ENCODE measurements at places on chromosomes 3 and 15. TPM values are rescaled to one million over a fixed set of nuclear protein-coding genes. Genes with fewer than 3 reads are reported as not detected.

GRCh38 chr3:72814308-72814707 lies 33.9 kb downstream of the SHQ1 start:
- DNase-seq, result no peak

GRCh38 chr3:66010739-66011655 lies 27.7 kb downstream of the MAGI1 start:
- no peak for DNase-seq

GRCh38 chr3:117563063-117563462 lies 853.5 kb downstream of the TUSC7 start:
- no peak for DNase-seq

GRCh38 chr15:84603630-84604379 lies 3.0 kb downstream of the ZSCAN2 start:
- no peak for DNase-seq

DNA sequence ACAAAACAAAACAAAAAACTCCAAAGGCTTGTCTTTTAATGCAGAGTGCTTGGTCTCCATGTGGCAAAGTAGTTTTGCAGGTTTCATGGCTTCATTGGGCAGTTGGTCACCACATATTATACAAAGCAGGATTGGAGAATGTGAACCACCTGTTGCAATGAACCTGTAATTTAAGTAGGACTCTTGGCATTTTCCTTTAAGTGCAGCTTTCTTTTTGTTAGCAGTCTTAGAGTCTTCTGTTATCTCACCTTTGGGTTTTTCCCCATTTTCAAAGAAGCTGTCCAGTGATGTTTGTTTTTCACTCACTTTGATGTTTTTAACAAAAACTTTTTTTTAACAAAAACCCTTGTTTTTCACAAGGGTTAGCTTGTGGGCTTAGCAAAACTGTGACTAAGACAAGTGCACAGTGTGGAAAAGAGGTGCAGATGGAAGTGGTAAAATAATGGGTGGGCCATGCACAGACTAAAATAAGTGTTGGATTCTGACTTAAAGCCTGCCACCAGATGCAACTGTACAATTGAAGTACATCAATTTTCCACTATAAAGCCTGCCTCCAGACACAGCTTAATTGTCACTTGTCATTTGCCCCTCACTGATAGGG lies 2.9 kb upstream of the PLSCR1 start:
- DNase-seq, result no peak

- no peak for DNase-seq
Observed at GRCh38 chr15:74977599-74977998, 17.8 kb upstream of the SCAMP5 start.

DNA sequence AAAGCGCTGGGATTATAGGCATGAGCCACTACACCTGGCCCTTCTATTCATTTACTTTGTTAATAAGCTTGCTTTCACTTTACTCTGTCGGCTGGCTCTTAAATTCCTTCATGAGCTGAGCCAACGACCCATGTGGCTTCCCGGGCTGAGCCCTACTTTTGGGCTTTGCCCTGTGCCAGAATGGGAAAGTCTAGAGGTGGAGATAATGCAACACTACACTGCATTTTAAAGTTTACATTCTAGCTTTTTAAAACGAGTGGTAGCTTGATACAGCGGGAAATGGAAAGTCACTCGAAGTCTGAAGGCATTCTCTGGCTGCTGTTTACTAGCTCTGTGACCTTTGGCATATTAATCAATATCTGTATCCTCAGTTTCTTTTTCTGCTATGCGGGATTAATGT lies 49.0 kb upstream of the ZNF280D start:
- DNase-seq, result no peak

- DNase-seq, result no peak
Observed at GRCh38 chr3:150840802-150841515, 64.3 kb downstream of the MINDY4B start.

GRCh38 chr3:48624767-48625166 lies 3.2 kb upstream of the TMEM89 start:
- DNase-seq, result no peak

DNA sequence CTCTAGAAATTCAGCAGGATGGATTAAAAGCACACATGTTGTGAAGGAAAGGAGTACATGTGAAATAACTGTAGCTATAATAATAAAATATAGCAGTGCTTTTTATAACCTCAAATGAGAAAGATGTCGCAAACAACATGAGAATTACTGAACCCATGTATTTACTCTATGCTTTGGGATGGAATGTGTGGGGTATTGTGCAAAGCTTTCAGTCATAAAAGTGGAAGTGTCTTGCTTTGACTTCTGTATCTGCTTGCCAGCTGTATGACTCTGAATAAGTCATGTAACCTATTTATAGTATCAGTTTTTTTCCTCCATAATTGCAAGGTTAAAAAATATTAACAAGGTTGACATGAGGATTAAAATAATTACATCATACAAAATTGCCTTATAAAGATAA lies 519.3 kb upstream of the CADM2 start:
- no peak for DNase-seq

- DNase-seq, result no peak
Observed at GRCh38 chr3:65144791-65145351, 457.1 kb upstream of the ADAMTS9 start.

- no peak for DNase-seq
Observed at GRCh38 chr3:142934128-142934886, 29.2 kb downstream of the PAQR9 start.

- DNase-seq, result no peak
Observed at GRCh38 chr15:58393241-58393662, 38.5 kb upstream of the LIPC start.

DNA sequence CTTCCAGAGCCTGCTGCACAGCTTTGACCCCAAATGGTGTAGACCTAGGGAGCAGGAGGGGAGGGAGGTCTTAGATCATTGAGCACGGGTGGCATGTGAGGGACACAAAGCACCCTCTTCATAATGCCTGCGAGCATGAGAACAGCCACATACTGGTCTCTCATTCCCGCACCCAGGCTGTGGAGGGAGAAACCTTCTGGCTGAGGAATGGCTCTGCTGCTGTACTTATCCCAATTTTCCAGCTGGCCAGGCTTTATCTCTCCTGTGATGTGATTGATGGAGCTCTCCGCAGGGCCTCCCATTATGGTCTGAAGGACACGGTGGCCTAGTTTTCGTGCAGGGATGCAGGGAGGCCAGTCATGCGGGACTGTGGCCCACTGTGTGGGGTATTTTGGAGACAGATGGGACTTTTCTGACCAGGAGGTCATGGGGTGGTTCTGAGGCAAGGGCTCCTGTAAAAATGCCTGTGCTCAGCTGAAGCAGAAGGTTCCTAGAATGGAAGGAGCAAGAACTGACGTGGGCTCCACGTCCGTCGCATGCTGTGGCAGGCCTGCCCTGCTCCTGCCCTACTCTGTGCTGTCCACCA lies 251.5 kb downstream of the PLCL2 start:
- DNase-seq, result no peak

DNA sequence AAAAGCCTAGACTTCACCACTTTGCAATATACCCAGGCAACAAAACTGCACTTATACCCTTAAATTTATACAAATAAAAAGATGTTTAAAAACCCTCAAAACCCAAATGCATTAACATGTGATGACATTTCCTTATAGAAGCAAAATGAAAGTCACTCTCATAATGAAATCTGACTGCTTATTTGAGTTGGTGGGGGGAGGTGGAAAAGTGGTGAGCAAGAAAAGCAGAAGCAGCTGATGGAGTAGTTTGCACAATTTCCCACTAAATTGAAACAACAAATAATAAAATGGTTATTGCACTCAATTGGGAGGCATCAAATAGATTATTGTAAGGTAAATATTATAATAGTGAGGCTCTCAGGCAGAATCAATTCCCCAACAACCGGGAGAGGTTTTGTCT lies 54.0 kb upstream of the GADL1 start:
- DNase-seq, result no peak

DNA sequence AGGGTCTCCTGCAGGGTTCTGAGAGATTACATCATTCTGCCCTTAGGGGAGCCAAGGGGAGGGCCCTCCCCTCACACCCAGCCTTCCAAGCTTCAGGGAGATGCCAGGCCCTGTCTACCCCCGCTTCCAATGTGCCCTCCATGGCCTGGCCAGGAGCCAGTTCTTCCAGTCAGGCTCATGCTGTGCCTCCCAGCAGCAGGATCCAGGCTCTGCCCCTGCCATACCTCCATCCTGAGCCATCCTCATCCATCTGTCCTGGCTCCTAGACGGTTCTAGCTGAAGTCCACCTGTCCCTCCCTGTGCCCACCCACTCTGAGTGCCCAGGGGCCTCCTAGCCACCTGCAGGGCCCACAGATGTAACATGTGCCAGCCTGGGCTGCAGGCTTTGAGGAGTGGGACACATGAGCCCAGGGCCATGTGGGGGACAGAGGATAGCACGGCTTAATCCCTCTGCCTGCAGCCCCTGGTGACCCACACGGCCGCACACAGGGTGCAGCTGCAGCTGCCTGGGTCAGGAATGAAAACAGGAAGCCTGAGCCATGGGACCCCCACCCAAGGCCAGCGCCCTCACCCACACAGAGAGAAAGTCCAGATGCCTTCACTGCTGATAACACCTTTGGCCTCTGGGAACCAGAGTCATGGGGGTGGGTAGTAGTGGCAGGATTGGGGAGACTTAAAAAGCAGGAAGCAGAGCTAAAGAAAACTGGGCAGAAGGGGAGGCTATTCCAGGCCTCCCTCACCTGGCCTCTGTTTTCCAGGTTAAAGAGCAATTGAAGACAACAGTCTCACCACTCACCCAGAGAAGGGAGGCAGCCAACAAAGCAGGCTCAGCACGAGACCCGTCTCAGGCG lies 11.8 kb downstream of the PLCD1 start:
- DNase-seq, result no peak

- DNase-seq, result no peak
Observed at GRCh38 chr15:48516121-48516520, 129.4 kb downstream of the FBN1 start.

DNA sequence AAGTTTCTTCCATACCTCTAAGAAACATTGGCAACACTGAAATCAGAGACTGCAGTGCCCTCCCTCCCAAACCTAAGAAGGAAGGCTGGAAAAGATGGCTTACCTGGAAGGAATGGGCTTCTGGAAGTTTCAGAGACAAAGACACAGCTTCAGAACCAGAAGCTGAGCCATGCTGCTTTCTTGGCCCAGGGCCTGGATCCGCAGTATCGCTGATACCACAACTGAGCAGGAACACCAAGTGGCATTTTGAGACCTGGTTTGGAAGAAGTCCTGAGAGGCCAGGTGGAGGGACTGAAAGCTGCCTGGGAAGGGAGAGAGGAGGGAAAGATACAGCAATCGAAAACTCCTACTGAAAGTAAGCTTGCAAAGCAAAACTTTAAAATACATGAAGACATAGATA lies 19.8 kb downstream of the GPR160 start:
- DNase-seq, result no peak

DNA sequence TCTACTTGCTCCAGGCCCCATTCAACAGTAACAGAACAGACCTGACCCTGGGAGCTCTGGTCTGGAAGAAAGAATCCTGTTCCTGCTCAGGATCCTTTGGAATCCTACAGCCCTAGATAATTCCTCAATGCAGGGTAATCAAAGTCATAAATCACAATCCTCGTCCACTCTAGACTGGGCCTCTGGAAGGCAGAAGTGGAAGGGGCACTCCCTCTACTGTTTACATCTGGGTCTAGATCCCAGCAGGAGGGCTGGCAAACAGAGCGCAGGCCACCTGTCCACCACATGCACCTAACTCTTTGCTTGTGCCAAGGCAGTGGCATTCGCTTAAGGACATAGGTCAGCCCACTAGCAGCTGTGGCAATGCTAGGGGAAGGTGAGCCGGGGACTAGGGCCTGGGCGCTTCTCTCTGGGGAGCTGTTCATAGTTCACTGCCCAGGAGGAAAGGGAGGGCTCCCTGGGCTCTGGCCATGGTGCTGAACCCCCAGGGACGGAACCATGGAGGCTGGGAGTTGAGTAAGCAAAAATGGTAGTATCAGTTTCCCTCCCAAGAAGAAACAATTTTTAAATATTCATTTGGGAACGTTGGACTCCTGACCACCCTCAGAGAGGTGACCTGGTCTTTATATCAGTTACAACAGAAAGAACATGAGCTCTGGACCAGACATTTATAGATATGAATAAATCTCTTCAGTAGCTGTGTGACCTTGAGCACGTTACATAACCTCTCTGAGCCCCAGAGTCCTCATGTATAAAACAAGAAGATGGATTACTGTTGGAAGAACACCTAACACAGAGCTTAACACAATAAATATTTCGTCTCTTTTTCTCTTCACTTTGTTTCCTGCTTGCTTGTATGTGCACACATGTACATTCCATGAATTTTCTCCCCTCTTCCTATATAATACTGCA lies 90.2 kb downstream of the NTRK3 start:
- no peak for DNase-seq

GRCh38 chr3:188067932-188068331 lies 86.0 kb upstream of the LPP start:
- DNase-seq, result no peak

DNA sequence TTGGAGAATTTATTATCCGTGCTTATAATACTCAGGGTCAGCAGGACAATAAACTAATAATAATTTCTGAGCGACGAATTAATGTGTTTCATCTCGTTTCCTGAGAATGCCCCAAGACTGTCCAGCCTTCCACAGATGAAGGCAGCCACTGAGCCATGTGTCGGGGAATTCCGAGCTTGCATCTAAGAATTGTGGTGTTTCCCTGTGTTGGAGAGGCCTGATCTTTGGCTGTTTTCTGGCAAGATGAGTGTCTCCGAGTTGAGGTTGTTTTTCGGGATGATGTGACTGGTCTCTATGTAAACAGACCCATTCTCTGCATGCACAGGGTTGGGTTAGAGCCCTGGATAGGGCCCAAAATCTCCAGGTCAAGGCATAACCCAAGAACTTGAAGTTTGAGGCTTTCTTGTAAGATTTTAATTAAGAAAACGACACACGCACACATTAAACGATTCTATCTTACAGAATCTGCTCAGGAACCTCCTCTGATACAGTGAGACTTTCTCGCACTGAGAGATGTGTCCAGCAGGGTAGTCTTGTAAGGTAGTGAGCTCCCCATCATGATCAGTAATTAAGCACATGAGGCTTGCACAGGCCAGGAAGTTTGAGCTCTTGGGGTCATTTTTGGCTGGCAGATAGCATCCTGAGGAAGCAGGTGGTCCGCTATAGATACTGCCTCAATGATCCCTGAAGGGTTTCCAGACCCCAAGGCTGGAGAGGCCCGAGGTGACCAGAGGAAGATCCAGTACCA lies 14.4 kb downstream of the FGD5 start:
- no peak for DNase-seq

- DNase-seq, result no peak
Observed at GRCh38 chr3:82461049-82461889, 699.8 kb upstream of the GBE1 start.

CNTN4 gene
- 9.5 TPM for total RNA-seq

DLEC1 gene
- 1.4 TPM for total RNA-seq

MOBP gene
- not detected for total RNA-seq

SEMA3B gene
- 14.2 TPM for total RNA-seq

NOX5 gene
- total RNA-seq, result 0.56 TPM

GPR62 gene
- 0.37 TPM for total RNA-seq

ZNF592 gene
- 13.7 TPM for total RNA-seq

SACM1L gene
- 37.3 TPM for total RNA-seq

RETNLB gene
- total RNA-seq, result not detected

SLC6A20 gene
- total RNA-seq, result 0.72 TPM

LRRFIP2 gene
- total RNA-seq, result 41.8 TPM
